ENCODE measurements at places on chromosomes 2 and 18.

GRCh38 chr2:72916743-72917137 lies 579 bp upstream of the EMX1 start:
- no peak for DNase-seq

DNA sequence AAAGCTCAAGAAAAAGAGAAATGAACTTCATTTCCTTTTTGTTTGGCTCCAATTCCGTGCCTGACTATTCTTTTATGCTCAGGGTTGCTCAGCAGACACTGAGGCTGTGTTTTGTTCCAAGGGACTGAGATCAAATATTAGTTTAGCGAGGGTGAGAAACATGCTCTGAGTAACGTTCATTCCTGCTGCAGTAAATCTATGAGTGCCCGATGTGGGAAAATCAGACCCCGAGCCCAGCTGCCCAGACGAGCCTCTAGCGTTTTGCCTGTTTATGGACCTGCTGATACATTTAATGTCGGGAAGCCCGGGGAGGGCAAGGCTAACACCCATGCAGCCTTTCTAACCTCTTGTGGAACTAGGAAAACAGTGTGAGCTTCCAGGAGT lies 119.2 kb downstream of the VAPA start:
- no peak for DNase-seq

DNA sequence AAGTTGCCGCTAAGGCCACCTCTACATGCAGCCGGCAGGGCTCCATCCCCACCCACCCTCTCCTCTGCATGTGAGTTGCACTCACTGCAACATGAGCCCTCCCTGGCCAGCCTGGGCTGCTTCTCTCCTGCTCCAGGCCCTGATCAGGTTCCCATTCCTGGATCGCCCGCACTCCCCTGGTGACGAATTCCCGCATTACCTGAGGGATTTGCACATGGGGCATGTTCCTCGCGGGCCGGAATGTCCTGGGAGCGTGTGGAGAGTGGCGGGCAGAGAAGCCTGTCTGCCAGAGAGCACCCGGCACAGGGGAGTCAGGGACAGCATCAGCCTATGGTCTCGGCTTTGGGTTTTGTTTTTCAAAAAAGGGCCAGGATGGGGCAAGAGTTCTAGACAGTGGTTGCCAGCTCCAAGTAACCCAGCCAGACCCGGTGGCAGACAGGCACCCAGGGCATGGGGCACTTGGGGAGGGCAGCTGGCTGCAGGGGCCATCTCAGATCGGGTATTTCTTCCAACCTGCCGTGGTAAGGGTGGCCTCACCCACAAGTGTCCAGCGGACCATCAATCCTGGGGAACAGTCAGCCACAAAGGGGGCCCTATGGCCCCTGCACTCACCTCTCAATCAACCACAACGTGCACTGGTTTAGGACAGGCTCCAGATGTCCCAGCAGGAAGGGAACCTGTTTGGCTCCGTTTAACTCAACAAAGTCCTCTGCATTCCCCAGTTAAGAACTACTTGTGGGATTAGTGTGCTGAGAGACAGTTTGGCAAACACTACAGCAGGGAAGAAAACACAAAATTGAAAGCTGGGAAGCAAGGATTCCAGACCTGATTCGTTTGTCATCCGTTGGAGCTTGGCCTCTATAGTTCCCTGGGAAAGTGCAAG lies 187.7 kb downstream of the SMAD7 start:
- DNase-seq: no peak

DNA sequence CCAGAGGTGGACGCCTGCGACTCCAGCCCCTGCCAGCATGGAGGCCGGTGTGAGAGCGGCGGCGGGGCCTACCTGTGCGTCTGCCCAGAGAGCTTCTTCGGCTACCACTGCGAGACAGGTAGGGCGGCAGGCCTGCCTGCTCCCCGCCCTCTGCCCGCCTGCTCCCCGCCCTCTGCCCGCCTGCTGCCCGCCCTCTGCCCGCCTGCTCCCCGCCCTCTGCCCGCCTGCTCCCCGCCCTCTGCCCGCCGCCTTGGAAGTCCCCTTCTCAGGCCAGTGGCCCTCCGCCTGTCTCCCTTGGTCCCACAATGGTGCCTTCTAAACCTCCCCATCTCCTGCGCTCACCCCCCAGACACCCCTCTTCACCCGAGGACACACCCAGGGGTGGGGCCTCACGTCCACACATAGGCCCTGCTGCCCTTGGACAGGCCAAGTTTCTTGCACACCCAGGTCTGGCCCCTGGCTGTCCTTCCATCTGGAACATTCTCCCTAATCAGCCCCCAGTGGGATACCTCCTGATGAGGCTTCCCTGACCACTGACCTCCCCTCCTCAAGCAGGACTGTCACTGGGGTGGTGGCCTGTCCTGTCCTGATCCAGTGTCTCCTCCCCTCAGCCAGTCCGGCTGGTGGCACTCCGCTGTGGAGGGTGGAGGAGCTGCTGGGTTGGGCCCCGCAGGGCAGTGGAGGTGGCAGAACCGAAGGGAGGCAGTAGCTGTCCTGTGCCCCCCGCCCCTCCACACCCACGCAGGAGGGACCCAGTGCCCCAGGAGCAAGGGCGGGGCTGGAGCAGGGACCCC lies 37.9 kb downstream of the MTERF4 start:
- DNase-seq: no peak

GRCh38 chr2:66438891-66439811 lies 4.2 kb downstream of the MEIS1 start:
- DNase-seq: no peak

- DNase-seq: no peak
Measured at GRCh38 chr18:48293954-48294898, 115.0 kb downstream of the ZBTB7C start.

- DNase-seq: no peak
Measured at GRCh38 chr2:160838691-160839090, 321.5 kb upstream of the TANK start.

- no peak for DNase-seq
Measured at GRCh38 chr18:41372046-41372665, 582.9 kb upstream of the PIK3C3 start.

DNA sequence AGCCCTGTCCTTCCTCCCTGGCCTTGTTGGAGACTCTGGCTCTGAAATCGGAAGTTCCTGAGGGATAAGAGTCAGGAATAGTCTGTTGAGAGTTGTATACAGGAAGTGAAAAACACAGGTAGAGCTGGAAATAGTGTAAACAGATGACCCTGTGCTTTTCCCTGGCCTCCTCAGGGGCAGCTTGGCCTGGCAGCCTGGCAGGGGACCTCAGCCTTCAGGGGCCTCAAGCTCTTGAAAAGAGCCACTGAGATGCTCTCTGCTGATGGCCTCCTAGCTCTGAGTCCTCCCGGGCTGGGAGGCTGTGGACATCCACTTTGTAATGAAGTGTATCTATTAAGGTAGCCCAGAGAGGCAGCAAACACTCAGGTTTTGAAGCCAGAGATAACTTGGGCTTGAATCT lies 79.3 kb downstream of the DDX1 start:
- no peak for DNase-seq

DNA sequence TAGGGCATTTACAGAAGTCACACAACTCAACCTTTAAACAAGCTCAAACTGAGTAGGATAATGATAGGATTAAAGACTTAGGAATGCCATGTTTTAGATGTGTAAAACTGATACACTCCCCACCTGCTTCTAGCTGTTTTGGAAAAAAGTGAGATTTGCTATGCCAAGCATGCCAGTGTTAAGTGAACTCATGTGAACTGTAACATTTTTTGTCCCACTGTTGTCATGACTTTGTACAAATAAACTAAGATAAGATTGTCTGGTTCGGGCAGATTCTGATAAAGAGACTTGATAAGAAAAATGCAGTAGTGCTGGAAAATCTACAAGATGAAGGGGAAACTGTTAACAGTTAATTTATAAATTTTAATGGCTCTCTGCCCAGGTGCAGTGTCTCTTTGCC lies 66.5 kb downstream of the GLS start:
- DNase-seq: peak; percentile 41

DNA sequence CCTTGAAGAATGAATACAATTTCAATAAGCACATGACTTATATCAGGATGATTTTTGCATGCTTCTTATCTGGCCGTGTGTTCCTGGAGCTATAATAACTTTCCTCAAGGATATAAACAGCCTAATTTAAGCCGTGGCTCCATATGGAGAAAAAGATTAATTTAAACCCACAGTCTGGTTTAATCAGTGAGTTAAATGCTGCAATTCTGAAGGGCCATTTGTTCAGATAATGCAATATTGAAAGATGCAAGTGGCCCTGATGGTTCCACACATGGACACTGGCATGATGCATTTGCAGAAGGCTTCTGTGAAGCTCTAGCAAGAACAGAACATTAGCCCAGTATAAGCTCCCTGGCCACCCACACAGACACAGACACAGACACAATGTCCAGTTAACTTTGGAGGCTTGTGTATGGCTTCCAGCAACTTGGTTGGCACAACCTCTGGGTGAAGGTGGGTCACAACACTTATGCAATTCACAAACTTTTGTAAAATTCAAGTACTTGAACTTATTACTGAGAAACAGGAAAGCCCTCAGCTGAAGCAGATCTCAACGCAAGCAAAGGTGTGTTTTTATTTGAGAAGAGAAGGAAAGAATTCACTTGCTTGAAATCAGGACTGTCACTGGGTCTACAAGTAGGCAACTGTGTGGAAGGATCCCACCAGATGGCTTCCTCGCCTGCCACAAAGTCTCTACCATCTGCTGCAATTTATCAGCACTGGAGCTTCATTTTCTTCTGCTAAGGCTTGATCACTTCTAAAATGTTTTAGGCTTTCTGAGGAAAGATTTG lies 63.3 kb downstream of the MDH1 start:
- no peak for DNase-seq

- no peak for DNase-seq
Measured at GRCh38 chr2:183088061-183088460, 9.5 kb downstream of the DUSP19 start.

GRCh38 chr2:24359129-24360049 lies 947 bp downstream of the ITSN2 start:
- peak; percentile 4 for DNase-seq

DNA sequence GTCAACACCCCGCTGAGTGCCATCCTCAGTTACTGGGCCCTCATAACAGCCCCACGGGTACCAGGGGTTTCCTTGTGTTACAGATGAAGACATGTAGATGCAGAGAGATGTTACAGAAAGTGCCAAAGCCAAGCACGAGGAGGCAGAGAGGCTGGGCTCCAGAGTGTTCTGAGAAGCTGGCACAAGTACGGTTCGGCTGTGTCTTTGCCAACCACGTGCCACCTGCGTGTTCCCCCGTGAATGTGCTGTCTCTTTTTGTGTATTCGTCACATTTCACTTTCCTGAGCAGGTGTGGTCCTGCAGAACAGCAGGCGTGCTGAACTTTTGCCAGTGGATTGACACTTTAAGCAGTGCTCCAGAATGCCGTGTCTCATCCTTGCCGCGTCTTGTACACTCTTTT lies 124.6 kb downstream of the NCK2 start:
- no peak for DNase-seq

DNA sequence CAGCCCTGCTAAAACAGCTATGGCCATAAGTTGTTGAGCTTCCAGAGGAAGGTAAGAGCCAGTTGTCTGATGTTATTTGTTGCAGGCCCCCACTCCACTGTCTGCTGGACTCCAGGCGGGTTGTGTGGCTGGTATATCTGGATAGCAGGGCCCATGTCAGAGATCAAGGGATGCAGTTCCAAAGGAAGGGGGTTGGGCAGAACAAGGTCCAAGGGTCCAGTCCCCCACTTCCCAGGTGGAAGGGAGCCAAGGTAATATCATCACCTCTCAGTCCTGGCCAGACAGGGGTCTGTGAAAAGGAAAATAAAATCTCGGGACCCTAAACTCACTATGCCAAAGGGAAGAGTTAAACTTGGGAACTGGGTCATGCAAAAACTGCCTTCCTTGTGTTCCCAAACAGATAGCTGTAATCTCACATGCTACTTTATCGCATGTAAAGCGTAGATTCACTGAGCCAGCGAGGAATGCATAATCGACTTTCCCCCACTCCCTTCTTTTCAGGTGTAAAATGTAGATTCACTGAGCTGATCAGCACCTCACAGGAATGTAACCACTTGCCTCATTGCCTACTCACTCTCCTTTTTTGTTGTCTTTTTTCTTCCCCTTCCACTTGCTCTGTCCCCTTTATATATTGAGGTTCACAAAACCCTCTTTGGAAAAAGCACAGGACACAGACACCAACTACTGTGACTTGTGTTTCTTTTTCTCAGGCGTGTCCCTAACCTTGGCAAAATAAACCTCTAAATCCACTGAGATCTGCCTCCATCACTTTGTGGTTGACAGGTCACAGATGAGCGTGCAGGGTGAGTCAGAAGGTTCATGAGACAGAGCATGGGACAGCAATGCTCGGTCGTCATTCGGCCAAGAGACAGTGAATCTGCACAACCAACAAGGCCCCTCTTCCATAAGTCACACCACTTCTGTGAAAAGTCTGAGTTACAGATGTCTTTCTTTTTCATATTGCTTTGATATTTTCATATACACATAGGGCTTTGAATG lies 255.3 kb upstream of the SIX2 start:
- DNase-seq: no peak

GRCh38 chr2:144937910-144938709 lies 418.2 kb upstream of the ZEB2 start:
- DNase-seq: peak; percentile 74

- DNase-seq: no peak
Measured at GRCh38 chr2:99403524-99403923, 66.3 kb downstream of the EIF5B start.

GRCh38 chr2:3672861-3673678 lies 15.1 kb downstream of the ALLC start:
- DNase-seq: no peak

DNA sequence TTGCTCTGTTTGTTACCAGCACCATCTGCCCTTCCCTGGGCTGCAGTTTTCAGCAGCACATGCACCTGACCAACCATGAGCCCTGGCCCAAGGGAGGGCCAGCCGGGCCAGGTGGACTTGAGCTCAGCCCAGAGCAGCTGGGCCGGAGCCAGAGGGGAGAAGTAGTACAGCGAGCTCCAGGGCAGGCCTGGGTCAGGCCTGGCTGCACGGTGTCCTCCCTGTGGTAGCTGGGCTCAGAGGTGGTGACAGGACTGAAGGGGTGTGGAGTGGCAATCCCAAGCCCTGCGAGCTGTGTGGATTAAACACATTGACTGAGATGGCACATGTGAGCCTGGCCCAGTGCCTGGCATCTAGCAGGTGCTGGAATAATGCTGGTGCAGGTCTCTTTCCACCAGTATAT lies 222.2 kb downstream of the GLI2 start:
- no peak for DNase-seq

DNA sequence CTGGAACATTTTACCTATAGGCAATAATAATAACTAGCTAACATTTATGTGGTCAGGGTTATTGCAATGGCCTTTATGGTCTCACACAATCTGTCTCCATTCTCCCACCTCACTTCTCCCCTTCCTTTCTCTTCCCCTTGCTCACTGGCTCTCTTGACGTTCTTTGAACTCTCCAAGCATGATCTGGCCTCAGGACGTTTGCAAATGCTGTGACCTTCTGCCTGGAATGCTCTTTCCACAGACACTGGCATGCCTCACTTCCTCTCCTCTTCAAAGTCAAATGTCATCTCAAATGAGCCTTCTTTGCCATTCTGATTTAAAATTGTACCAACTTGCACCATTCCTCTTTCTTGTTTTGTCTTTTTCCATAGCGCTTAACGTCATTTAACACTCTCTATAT lies 25.3 kb upstream of the GCG start:
- no peak for DNase-seq

DNA sequence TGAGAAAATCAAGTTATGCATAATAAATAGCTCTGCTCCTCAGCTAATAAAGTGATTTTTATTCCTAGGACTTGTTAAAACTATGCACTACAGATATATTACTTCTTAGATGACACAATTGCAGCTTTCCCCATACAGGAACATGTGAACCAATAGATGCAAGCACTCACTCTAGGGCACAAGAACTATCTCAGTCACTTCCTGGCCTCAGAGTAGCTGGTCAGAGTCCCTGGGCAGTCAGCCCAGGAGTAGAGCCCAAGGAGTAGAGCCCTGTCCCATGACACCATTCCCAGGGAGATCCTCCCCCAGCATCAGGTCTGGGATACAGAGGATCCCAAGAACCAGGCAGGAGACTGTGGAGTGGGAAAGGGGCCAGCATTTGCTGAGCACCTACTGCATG lies 2.7 kb downstream of the TNS1 start:
- peak; percentile 91 for DNase-seq
